NB4 (cell line): ENCODE measurements at places on chromosomes 6 and 20.

GRCh38 chr6:28696167-28696566 lies 170.5 kb downstream of the GPX5 start:
- no peak for DNase-seq

DNA sequence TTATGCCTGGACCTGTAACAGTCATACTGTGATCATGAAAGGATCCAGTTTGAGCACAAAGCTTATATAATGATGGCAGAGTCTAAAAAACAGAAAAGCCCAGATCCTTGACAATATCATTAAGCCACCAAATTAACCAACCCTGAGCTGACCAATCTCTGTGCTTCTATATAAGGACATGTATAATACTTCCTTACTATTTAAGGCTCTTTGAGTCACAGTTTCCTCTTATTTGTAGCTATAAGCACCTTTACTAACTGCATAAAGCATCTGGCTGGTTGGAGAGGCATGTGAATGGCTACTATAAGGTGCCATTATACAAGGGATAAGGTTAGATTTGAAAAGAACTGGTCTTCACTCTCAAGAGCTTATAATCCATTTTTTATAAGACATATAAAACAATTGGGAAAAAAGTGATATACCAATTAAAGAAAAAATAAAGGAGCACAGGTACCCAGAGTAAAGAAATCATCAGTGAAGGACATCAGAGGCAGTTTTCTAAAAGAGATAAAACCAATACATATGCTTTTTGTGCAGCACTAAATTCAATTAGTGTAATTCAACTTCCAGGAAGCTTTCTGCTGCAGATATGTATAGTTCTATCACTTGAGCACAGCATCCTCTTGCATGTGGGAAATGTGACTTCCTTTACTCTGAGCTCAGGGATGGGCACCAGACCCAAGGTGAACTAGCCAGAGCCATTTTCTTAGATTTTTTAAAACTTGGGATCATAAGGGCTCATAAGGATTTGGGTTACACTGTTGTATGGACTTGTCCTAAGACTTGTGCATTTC lies 121.0 kb downstream of the BTBD9 start:
- DNase-seq, result no peak

DNA sequence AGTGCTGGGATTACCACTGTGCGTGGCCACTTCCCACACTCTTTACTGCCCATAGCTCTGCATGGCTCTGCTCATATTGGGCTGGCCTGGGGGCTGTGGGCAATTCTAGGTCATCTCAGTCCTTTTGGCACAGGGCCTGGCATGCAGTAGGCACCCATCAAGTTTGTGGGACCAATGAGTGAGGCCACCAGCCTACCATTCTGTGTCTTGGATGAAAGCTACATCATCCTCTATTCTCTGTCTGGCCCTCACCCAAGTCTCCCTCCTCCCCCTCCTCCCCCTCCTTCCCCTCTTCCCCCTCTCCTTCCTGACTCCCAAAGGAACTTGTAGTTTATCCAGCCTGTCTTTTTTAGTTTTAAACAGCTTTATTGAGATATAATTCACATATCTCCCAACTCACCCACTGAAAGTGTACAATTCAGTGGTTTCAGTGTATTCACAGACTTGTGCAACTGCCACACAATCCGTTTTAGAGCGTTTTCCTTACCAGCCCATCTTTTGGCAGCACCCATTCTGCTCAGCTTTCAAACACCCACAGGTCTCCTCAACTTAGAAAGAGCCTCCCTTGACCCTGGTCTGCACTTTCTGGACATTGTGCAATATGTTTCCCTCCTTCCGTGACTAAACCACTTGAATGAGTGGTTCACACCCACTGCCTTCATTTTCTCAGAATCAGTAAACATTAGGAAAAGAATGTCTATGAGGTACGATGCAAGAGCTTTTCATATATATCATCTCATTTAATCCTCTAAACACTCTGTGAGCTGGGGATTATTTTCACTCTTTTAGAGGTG lies 21.5 kb upstream of the MRPS18A start:
- peak; percentile 80 for DNase-seq

- DNase-seq, result no peak
Measured at GRCh38 chr6:170148709-170149470, 142.0 kb downstream of the DLL1 start.

DNA sequence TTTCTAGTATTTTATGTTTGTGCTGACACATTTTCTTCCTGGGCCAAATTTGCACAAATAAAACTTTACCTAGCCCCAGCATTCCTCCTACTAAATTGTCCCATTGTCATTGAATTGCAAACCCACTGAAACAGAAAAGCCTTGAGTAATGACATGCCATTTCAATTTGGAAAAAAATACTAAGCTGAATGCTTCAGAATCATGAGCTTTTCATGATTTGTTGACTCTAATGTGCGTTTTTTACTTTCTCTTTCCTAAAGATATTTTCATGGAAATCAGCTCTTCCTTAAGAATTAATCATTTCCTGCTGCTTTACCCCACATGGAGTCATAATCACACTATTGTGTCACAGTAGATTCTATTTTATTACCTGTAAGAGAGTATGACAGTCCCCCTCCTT lies 47.4 kb downstream of the TRDN start:
- no peak for DNase-seq

- DNase-seq, result peak; percentile 51
Measured at GRCh38 chr20:59428441-59429205, 128.2 kb downstream of the EDN3 start.

DNA sequence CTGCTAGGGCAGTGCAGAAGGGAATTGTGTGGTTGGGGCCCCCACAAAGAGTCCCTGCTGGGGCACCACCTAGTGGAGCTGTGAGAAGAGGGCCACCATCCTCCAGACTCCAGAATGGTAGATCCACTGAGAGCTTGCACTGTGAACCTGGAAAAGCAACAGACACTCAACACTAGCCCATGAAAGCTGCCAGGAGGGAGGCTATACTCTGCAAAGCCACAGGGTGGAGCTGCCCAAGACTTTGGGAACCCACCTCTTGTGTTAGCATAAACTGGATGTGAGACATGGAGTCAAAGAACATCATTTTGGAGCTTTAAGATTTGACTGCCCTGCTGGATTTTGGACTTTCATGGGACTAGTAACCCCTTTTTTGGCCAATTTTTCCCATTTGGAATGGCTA lies 328.4 kb upstream of the KHDRBS2 start:
- DNase-seq, result peak; percentile 15

GRCh38 chr6:46876126-46876525 lies 45.6 kb downstream of the ADGRF5 start:
- DNase-seq, result no peak

DNA sequence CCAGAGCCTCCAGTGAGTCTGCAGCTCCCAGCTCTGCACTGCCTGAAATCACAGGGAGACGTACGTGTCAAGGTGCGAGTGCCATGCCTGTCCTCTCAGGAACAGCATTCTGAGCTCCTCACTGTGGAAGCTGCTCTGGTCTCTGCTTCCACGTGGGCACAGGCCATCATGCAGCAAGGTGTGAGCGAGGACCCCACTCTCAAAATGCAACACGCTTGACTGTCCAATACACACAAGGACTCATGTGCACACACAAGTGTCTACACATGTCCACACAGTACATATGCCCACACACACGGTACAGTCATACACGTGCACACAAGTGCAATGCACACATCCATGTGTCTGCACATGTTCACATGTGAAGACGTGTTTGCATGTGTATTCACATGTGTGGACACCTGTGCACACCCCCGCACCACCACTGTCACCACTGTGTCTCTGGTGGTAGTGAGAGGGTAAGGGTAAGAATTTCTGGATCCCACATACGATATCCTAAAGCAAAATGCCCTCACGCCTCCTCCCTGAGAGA lies 260.5 kb downstream of the DLL1 start:
- DNase-seq, result no peak

DNA sequence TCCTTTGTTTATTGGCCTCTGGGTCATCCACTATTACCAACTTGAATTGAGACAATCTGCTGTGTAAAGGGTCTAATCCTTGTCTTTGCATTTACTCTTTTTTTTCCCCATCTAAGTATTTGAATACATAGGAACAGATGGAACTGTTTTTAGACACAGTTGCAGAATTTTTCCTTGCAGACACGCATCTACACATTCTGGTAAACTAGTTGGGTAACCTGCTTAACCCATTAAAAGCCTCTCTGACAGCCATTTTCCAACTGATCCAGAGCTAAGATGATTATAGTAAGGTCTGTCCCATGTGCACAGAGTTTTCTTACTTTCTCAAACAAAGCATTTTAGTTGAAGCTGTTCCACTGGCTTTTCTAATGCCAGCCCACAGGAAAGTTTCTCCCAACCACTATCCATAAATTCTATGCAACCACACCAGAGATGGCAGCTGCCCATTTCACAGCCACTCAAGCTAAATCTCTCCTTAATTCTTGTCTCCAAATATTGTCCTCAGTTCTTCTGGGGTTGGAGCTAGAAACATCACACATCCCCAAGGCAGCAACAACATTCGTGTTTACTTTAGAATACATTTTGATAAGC lies 492.1 kb downstream of the MAFB start:
- DNase-seq, result no peak

- DNase-seq, result no peak
Measured at GRCh38 chr6:46972531-46972930, 50.8 kb upstream of the ADGRF5 start.

DNA sequence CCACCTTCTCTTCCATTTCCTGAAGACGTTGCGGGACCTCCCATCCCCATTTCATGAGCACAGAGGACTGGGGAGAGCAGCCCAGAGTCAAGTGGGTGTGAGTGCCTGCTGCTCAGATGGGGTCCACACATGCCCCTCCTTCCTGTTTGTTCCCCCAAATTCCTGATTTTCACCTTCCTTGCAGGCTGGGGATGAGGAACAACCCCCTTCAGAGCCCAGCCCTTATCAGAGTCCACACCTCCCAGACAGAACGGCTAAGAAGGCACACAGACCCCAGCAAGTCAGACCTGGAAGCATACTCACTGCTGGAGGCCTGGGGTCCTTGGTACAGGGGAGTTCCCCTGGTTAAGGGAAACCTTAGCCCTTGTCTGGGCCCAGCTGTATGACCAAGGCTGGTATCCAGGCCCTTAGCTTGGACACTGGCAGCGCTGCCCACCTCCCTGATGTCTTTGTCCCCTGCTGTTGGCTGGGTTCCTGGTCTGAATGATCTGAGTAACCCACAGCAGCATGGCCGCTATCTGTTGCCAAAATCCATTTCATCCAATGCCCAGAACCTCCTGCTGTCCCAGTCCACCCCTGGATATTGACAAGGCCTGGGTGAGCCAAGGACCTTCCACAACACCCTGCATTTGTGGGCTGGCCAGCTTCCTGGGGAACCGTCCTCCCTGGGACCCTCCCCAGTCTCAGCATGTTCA lies 230.9 kb downstream of the SYNDIG1 start:
- no peak for DNase-seq
